OCI-M1 (cell line): ENCODE measurements at places on chromosomes 12 and 14.
A peak's percentile ranks its signal among the peaks of the same experiment; 100 is the strongest.

DNA sequence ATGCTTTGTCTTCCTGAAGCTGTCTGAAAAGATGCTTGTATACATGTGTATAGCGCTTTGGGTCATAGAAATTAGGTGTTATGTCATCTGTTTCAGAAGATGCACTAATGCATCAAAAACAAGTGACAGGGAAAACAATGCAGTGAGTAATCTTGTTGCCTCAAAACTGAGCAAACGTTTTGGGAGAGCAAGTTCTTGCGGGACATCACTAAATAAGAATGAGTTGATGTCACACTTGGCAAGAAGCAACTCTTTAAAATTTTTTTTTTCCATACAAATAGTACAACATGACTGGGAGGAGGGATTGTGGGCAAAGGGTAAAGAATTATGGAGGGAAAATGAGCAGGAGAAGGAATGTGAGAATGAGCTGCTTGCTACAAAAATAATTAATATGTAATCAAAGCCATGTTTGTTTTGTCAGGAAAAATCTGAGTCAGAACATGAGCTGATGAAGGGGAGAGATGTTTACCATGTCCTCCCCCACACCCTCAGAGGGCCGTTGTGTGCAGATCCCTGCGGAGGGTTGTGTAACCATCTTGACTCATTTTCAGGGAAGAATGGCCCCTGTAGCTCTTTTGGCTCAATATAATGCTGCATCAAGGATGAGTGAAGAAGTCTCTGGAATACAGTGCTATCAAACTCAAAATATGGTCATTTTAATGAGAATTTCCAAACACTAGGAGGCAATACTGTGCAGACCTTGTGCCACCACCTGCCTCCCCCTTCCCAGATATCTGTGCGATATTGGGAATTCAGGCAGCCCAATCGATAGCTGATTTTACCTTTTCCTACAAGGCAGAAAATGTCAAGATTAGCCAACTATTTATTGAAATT, 41.4 kb downstream of the BORCS5 start:
- DNase-seq, result peak; percentile 17

DNA sequence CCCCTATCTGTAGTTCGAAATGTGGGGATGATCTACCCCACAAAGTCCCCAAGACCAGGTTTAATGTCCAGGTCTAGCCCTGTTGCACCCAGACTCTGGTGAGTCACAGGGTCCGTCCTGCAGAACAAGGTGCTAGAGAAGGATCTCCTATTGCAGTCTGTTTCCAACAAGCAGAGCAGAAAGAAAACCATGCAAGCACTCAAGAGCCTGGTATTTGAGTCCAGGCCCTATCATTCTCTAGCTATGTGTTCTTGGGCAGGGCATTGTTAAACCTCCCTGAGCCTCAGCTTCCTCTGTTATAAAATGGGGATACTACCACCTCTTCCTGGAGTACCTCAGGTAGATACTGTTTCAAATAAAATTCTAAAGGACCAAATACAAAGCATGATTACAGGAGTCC, 24.4 kb downstream of the MAP3K9 start:
- no peak for DNase-seq

GRCh38 chr14:92527721-92528120, 14.1 kb downstream of the RIN3 start:
- no peak for DNase-seq

DNA sequence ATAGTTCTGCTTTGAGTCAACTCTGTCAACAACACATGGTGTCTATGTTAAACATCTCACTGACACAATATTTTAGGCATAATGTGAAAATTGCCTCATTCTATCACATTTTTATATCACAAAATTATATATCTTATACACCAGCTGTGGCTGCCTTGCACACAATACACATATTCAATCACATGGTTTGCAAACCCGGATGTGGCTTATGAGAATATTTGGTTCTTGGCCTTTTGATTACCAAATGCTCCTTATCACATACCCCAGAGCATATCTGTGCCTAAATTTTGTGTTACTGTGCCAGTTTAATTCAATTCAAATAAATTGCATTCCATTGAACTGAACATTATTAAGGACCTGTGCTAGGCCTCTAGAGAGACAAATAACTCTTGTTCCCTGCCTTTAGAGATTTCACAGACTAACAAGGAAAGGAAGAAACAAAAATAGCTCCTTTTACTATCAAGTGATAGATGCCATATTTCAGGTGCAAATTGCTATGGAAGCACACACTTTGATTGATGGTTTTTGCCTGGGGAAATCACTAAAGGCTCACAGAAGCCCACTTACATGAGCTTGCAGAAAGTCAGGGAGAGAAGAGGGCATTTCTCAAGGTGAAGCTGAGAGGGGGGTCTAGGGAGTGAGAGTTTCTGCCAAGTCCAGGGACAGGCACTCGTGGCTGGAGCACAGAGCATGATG, 63.4 kb downstream of the PPP1R36 start:
- peak; percentile 64 for DNase-seq

DNA sequence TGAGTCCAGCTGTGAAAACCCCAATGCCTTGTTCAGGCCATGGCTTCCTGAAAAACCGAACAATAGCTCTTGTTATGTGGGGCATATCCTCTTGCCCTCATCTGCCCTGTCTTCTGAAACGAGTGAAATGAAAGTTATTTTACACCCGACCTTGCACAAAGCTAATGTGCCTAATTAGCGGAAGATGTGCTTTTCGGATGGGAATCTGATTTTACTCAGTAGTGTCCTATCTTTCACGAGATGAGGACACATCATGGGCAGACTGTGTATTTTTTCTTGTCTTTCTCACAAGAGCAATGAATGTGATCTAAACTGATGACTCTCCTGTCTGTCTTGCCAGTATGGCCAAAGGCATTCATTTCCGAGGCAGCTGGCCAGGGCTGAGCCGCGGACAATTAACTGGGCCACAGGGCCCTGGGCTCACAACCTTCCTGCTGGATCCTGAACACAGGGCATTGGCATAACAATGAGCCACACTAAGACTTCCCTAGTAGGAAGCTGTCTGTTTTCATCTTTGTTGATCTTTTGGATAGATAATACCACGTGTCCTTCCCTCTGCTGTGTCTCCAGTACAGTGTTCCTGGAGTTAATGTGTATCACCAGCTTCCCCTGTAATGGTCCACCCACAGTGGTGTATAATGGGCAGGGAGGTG, 86.0 kb upstream of the HIF1A start:
- no peak for DNase-seq

- no peak for DNase-seq
Observed at GRCh38 chr12:91555436-91556415, 373.1 kb upstream of the DCN start.

DNA sequence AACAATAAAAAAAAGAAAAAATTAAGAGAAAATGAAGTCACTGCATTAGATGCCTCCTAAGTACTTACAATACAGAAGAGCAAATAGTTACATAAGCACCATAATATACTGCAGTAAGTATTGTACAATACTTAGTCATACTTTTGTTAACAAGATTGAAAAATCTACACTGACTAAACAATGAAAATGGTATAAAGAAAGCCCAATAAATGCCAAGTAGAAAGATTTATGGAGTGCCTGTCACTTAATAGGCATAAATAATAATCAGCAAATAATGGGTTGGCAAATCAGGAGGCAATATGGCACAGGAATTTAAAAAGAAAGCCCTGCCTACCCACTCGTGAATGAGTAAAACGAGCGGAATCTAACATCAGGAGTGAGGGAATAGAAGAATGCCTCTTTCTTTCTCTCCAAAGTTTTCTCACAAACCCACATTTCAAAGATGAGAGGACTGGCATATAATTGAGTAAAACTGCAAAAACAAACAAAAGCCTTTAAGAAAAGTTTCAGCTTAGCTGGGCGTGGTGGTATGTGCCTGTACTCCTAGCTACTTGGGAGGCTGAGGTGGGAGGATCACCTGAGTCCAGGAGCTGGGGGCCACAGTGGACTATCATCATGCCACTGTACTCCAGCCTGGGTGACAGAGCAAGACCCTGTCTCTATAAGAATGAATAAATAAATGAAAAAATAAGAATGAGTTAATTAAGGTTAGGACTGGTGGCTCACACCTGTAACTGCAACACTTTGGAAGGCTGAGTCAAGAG, 36.1 kb downstream of the CRY1 start:
- DNase-seq, result no peak

GRCh38 chr12:1277905-1278304, 286.9 kb downstream of the ERC1 start:
- peak; percentile 28 for DNase-seq

GRCh38 chr12:110245369-110245772, 35.7 kb upstream of the ATP2A2 start:
- peak; percentile 60 for DNase-seq

GRCh38 chr12:105848286-105848685, 290.5 kb downstream of the NUAK1 start:
- no peak for DNase-seq

GRCh38 chr12:51920046-51920445, 12.7 kb downstream of the ACVRL1 start:
- DNase-seq, result no peak

DNA sequence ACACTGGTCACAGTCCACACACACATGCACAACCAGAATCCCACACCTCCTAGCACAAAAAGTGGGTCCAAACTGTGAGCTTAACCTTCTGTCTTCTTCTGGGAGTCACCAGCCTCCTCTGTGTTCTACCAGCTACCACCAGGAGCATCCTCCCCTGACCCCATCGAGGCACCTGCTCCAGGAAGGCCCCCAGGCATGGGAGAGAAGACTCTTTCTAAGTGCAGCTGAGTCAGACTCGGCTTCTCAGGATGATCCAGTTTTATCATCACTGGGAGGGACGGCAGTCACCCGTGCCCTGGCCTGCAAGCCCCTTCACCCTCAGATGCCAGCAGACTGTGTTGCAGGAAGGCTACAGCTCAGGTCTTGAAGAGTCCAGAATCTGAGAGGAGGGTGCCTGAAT, 7.9 kb upstream of the ENDOU start:
- DNase-seq, result no peak
